Pulmonary artery endothelial cell (primary cell): ENCODE measurements at places on chromosomes 1 and 21. TPM values are rescaled to one million over a fixed set of nuclear protein-coding genes. Genes with fewer than 3 reads are reported as not detected.

The LCE3A gene
- not detected in 2 replicates for total RNA-seq

The SELL gene
- 1.5 and 2.3 TPM in 2 replicates for total RNA-seq

The C1orf185 gene
- not detected in 2 replicates for total RNA-seq

The ADAM30 gene
- total RNA-seq: not detected in 2 replicates

The THEM5 gene
- not detected in 2 replicates for total RNA-seq

The CCDC17 gene
- total RNA-seq: 0.53 and 0.95 TPM in 2 replicates

The KHDRBS1 gene
- total RNA-seq: 80.5 and 84.5 TPM in 2 replicates

The VSIG8 gene
- total RNA-seq: not detected in 2 replicates

The CTH gene
- total RNA-seq: 1.5 and 1.7 TPM in 2 replicates

The KCNE2 gene
- total RNA-seq: not detected in 2 replicates

The KRTAP19-1 gene
- total RNA-seq: not detected in 2 replicates

The SLC9C2 gene
- not detected in 2 replicates for total RNA-seq

The PFKFB2 gene
- 1.1 and 1.8 TPM in 2 replicates for total RNA-seq

The KCNA3 gene
- total RNA-seq: not detected in 2 replicates

The ANKRD65 gene
- 0.07 and 0.14 TPM in 2 replicates for total RNA-seq

The GPA33 gene
- total RNA-seq: not detected in 2 replicates

The OR2G6 gene
- not detected in 2 replicates for total RNA-seq

The LRRC42 gene
- total RNA-seq: 23.4 and 25.3 TPM in 2 replicates

The RBBP4 gene
- total RNA-seq: 176 and 228 TPM in 2 replicates

The IQGAP3 gene
- 19.1 and 37.9 TPM in 2 replicates for total RNA-seq

The AMY1C gene
- not detected in 2 replicates for total RNA-seq

The MTF2 gene
- total RNA-seq: 30.0 and 41.5 TPM in 2 replicates

The CELA2B gene
- total RNA-seq: not detected in 2 replicates

The GNG4 gene
- not detected in 2 replicates for total RNA-seq

The BACE2 gene
- total RNA-seq: 129 and 132 TPM in 2 replicates
